ENCODE measurements at places on chromosomes 1 and 21. TPM values are rescaled to one million over a fixed set of nuclear protein-coding genes. Genes with fewer than 3 reads are reported as not detected.

CHIT1 gene
- not detected for total RNA-seq

OR6K3 gene
- total RNA-seq: not detected

REG4 gene
- not detected for total RNA-seq

UBE4B gene
- total RNA-seq: 44.9 TPM

SPRR2F gene
- total RNA-seq: not detected

ADAM30 gene
- not detected for total RNA-seq

FAM72C gene
- total RNA-seq: 1.5 TPM

STUM gene
- under 0.01 TPM for total RNA-seq

NCAM2 gene
- 14.8 TPM for total RNA-seq

CBR3 gene
- 26.3 TPM for total RNA-seq
